ENCODE measurements at places on chromosomes 2 and 18.
A peak's percentile ranks its signal among the peaks of the same experiment; 100 is the strongest.

DNA sequence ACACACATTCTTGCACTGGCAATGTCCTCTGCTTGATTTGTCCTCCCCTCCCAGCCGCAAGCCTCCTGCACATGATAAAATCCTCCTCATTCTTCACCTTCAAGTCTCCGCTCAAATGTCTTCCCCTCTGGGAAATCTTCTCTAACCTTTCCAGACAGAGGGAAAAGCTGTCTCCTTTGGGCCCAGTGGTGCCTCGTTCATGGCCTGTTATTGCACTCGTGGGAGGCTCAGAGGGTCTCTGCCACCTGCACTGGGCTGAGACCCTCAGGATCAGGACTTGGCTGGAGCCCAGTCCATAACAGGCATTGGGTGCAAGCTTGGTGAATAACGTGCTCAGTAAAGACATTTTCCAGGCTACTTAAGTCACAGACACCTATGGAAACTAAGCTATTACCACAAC is 68.6 kb downstream of the PTGR3 start:
- no peak for DNase-seq

- no peak for DNase-seq
Observed at GRCh38 chr2:238486123-238486848, 59.6 kb downstream of the ASB1 start.

GRCh38 chr2:217611056-217611455 is 391.7 kb downstream of the TNS1 start:
- DNase-seq: no peak

GRCh38 chr2:240992572-240993291 is 5.7 kb upstream of the SNED1 start:
- no peak for DNase-seq

DNA sequence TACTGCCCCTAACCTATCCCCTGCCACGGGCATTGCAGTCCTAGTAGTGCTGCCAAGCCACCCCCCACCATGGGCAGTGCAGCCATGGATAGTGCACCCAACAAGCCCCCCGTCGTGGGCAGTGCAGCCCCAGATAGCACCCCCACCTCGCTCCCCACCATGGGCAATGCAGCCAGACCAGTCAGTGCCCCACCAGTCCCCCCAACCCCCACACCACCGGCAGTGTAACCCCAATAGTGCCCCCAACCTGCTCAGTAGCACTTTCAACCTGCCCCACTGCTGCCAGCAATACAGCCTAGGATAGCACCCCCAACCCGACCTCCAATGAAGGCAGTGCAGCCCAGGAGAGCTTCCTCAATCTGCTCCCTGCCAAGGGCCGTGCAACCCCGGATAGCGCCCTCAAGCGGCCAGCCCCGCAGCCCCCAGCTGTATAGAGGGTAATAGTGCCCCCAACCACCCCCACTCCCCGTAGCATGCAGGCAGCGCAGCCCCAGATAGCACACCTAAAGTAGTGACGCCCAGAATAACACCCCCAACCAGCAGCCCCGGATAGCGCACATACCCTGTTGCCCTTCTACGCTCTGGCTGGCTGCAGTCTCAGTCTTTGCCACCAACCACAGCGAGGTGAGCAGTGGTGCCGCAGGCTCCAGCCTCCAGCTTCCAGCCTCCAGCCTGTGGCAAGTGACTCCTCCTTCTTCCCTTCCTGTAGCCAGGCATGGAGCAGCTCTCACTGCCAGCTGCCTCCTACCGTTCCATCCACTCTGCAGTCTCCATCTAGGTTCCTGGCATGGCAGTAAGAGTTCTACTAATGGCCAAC is 45.4 kb upstream of the ANKRD62 start:
- DNase-seq: no peak

- DNase-seq: no peak
Observed at GRCh38 chr2:29053223-29053622, 21.1 kb downstream of the PCARE start.

- DNase-seq: no peak
Observed at GRCh38 chr2:224638301-224638823, 53.2 kb upstream of the CUL3 start.

DNA sequence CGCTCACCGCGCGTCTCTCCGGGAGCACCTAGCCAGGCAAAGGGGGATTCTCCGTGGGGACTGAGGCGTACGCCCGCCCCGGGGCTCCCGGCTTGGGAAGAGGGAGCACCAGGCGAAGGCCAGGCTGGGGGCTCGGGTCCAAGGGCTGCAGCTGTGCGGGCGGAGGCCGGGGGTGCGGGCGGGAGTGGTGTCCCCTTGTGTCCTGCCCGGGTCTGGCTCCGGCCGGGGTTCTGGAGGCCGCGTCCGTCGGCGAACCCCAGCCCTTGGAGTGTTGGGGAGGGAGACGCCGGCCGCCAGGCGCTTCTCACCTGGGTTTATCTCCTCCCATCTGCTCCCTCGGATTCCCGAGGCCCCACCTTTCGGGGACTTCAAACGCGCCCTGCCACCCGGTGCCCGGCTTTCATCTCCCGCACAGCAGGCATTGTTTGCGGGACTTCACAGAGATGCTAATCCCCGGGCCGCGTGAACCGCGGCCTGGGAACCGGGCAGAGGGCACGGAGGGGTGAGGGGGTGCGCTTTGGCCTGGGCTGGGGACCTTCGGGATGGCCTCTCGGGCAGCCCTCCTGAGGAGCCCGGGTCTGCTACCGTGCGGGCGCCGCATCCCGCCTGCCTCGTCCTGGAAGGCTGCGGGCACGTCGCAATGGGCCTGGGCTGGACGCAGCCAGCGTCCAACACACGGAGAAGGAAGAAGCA is 5.0 kb upstream of the GBX2 start:
- DNase-seq: no peak

DNA sequence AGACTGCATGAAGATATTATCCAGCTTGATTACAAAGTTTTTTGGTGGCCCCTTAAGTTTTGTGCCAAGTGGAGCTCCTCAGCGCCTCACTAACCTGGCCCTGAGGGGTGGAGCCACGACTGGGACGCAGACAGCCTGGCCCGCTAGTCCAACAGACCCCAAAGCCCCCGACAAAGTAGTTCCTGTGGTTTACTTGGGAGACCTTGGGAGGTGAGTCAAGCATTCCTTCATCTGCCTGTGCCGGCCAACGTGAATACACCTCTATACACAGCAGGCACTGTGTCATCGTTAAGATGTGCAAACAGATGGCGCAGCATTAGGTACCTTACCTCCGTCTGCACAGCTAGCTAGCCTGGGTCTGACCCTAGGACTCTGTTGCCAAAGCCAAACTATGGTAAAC is 55.0 kb upstream of the LAMA1 start:
- DNase-seq: no peak

DNA sequence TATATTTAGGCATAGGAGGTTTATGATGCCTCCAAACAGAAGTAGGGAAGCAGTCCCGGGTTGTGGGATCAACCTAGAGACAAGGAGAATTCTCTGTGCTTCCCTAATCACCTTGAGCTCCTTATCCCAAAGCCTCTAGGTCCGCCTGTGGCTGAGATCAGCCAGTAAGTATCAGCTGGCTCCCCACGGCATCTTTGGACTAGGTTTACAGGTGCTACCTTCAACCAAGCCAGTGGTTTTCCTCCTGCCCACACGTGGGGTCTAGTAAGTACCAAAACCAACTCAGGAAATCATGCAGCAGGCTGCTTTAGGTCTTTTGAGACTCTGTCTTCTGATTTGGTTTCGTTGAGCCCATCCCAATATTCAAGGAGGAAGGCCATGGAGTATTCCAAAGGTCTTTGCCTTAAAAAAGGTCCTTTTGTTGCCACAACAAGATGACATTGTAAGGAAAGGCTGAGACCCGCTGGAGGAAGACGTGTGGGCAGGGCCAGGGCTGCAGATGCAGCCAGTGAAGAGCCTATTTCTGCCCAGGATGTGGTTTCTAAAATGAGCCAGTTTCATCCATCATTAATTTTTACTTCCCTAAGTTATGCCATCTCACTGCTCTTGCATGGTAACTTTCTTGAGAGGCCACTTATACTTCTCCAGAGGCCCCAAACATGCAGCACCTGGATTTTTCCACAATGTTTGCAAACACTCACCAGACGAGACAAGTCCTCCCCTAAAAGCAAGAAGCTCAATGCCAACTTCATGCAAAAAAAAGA is 248.7 kb downstream of the RNF152 start:
- no peak for DNase-seq

DNA sequence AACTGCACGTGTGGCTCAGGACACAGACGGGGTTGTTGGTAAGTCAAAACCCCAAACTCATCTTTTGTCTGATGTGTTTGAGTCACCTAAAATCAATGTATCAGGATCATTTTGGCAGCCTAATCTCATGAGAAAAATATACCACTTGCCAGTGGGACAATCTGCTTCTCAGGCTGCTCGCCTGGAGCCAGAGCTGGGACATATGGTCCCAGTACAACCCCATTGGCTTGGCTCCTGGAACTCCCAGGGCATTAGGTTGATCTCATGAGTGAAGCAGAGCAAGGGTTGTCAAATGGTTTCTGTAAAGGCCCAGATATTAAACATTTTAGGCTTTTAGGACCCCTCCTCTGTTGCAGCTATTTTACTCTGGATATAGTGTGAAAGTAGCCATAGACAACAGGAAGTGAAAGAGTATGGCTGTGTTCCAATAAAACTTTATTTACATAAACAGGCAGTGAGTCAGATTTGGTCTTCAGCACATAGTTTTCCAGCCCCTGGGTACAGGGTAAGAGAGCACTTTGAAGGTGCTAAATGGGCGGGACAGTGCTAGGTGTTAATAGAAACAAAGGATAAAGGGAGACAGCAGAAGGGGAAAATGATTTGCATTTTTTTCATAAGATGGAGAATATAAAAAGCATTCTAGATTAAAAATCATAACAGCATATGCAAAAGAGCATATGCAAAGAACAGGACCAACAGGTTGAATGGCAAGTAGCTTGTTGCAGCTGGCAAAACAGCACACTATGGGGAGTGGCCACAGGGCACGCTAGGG is 290.8 kb downstream of the KCNS3 start:
- no peak for DNase-seq

DNA sequence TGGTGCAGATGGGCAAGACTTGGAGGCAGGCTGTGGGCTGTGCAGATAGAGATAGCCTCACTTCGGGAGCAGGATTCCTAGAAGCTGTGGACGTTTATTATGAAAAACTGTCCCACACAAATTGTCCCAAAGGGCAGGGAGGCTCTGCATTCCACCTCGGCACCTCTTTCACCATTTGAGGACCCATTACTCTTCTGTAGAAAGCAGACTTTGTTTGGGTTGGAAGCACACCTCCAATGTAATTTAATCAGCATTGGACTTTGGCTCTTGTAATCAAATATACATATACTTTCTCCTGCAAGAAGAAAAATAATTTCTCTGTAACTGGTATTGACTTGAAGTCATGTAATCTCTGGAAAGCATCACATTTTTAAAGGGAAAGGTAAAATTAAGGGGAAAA is 8.5 kb downstream of the ONECUT2 start:
- no peak for DNase-seq

GRCh38 chr2:216622526-216622925 is 10.7 kb upstream of the IGFBP2 start:
- no peak for DNase-seq

GRCh38 chr18:70709144-70709543 is 420.3 kb downstream of the SOCS6 start:
- DNase-seq: no peak

GRCh38 chr2:74099835-74100234 is 47.9 kb downstream of the BOLA3 start:
- no peak for DNase-seq

GRCh38 chr2:85131116-85131515 is 2.1 kb upstream of the TCF7L1 start:
- DNase-seq: peak; percentile 34

Data from endothelial cell (in vitro differentiated cells).